ENCODE measurements at places on chromosomes 5 and 9.

DNA sequence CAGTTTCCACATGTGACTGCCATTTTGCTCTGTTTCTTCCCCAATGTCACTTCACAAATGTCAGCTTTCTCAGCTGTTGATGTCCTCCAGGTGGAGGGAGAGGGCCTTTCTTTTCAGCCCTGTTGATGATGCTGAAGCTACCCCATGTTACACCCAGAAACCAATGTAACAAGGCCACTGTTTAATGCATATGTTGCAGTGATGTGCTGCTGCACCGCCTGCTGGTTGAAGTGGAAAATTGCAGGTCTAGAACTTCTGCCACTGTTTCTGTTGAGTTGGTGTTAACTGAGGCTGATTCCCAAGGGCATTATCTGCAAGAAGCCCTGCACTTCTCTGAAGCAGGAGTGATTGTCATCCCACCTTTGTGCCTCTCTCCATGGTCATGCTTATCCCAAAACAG lies 428.4 kb downstream of the KDM4C start:
- DNase-seq, result peak; percentile 31

- no peak for DNase-seq
Observed at GRCh38 chr9:90840696-90841095, 39.1 kb downstream of the SYK start.

DNA sequence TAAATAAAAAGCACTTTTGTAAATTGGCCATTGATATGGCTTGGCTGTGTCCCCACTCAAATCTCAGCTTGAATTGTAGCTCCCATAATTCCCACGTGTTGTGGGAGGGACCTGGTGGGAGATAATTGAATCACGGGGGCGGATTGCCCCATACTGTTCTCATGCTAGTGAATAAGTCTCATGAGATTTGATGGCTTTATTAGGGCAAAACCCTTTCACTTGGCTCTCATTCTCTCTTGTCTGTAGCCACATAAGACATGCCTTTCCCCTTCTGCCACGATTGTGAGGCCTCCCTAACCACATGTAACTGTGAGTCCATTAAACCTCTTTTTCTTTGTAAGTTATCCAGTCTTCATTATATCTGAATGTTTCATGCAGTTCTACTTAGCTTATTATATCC lies 153.2 kb downstream of the TARS1 start:
- DNase-seq, result no peak

DNA sequence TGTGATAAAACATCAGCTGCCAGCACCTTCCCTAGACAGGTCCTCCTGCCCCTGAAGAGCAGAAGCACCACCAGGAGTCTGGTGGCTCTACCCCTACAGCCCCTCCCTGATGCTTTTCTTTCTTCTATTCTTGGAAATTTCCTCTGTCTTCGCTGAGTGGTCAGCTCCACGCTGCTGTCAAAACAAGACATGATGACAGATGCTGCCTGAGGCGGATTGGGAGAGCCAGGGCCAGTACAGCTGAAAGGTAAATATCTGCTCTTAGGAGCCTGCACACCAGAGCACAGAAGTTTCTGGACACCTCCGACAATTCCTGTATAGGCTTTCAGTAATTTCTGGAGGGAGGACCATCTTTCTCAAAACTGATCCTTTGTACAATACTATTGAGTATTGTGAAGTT lies 4.7 kb upstream of the OR1Q1 start:
- DNase-seq, result no peak

DNA sequence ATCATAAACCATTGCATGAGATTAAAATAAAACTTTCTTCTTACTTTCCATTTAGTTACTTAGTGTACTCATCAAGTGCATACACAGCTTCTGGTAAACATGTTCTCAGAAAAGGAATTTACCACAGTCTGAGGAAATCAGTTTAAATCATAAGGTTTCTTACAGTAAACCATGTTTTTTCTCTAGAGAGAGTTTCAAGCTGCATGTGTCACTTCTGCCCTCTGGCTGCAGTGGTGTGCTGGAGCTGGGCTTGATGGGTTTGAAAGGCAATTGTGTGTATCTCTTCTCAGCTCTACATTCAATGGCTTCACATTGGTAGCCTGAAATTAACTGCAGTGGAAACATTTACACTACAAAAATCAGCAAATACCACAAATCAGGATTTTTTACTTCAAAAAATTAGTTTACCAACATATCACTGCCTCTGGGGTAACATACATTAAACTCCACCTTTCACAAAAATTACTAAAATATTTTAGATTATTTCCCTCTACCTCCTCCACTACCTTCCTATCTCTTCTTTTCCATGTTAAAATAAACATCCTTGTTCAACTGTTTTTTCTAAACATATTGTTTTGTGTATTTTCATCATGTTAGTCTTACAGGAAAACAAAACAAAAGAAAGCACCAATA lies 414.3 kb downstream of the ANXA1 start:
- DNase-seq, result peak; percentile 71

- peak; percentile 51 for DNase-seq
Observed at GRCh38 chr9:4678679-4679267, 596 bp upstream of the CDC37L1 start.

GRCh38 chr9:69056191-69056815 lies 20.8 kb downstream of the FXN start:
- DNase-seq, result no peak

- no peak for DNase-seq
Observed at GRCh38 chr5:158154226-158155005, 295.5 kb upstream of the CLINT1 start.

- no peak for DNase-seq
Observed at GRCh38 chr5:41334758-41335157, 121.4 kb upstream of the C6 start.

DNA sequence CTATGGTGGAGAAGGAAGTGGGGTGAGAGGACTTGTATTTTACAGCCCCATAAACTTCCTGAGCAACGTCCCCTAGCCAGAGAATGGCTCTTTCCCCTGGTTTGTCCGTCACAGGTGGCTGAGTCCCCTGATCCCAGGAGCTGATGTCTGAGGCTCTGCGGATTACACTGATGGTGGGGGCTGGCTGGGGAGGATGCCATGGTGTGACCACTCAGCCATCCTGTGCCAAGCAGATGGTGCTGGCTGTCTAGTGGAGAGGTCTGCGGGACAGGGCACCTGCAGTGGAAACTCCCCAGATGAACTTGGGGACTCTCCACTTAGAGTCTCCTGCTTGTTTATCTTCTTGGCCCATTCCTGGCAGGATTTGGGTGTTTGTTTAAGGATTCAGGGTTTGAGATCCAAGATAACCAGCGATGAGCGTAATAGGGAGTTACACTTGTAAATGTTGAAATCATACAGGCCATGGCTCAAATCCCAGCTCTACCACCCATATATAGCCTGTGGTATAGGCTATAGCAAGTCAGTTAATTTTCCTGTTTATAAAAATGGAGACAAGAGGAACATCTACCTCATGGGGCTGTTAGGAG lies 4.7 kb upstream of the PTGS1 start:
- no peak for DNase-seq

DNA sequence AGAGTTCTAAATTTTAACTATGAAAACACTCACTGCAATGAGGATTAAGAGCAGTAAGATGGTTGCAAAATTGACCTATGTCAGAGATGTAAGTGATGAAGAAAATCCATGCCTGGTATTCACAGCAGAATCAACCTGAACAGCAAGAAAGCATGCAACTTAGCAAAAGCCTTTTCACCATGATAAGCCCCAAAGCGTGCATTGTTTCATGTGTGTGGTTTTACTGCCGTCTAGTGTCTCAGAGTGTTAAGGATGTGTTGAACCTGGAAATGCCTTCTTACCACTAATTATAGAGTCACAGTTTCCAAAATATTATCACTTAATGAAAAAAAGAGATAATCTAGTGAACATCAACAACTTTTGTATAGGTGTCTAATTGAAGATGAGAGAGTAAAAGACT lies 415.2 kb upstream of the TRPC7 start:
- DNase-seq, result no peak

- peak; percentile 32 for DNase-seq
Observed at GRCh38 chr5:171724468-171725204, 61.0 kb upstream of the SMIM23 start.

DNA sequence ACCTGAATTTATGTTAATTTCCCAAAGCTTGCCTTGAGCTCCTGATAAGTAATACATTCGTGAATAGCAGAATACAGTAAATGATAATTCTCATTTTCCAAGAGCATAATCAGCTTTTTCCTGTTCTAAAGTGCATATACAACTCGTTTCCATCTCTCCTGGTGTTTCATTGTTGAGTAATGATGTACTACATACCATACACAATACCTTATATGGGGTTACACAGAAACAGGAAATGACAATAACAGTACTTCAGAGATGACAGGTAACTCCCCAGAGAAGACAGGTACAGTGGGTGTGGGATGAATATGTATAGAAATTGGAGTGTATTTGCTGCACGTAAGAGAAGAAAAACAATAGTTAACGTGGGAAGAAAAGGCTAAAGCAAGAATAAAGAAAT lies 287.1 kb downstream of the TENT4A start:
- peak; percentile 29 for DNase-seq

DNA sequence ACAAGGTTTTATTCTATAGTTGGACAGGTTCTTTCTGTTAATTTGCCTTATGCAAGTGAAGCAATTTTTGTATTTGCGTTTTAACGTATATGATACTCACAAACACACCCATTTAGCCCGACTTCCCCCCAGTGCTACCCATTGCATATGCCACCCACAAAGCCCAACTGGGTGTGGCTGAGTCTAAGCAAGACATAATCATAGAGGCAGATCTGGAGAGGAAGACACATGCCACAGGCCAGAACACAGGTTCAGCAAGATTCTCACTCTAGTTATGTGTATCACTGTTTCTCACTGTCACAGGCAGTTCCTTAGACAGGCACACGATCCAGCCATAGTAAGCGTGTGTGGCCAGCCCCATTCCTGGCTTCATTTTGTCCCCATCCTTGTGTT lies 29.0 kb upstream of the PUM3 start:
- DNase-seq, result no peak

GRCh38 chr9:113614843-113615648 lies 151.5 kb downstream of the RGS3 start:
- DNase-seq, result no peak

- DNase-seq, result no peak
Observed at GRCh38 chr5:98786191-98786853, 12.9 kb downstream of the RGMB start.

DNA sequence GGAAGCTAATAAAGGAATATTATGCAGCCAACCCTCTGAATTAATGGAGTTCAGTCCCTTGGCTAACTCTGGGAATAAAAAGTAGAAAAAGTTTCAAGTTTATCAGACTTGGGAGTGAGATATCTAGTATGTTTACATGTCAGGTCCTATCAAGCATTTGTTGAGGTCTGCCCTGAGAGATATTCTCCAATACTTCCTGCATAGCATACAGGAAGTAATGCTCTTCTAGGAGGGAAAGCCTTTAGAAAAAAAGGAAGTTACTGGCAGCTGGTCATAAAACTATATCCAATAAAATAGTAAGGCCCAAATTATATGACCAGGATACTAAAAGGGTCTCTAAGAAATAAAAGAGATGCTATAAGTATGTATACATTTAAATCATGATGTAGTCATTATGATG lies 594.1 kb upstream of the FTMT start:
- DNase-seq, result peak; percentile 14

GRCh38 chr5:45648744-45649143 lies 47.4 kb downstream of the HCN1 start:
- DNase-seq, result no peak

DNA sequence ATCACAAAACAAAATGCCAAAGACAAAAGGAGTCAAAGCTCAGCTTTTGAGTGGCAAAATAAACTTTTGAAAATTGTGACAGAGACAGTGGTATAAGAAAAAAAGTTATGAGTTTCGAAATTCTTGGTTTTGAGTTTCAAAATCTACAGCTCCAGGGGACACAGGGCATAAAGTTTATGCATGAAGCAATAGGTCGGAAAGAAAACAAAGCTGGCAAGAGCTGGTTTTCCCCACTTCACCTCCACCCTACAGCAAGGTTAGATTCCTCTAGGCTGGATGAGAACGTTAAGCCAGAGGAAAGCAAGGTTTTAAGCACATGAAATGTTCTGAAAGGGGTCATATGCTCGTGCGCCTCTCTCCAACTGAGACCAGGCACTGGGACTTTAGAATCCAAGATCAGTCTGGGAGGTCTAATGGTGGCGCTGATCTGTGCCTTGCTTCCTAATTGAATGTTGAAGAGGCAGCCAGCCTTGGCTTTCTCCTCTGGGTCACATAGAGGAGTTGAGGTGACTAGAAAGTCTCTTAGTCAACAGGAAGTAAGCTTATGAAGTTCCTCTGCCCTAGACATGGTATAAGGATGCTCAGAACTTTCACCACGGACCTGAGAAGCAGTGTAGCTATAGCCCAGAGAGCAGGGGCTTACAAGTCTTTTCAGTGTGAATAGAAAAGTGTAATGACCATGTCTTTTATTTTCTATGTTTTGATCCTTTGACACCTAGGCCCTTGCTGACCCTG lies 167.7 kb upstream of the DMAC1 start:
- DNase-seq, result peak; percentile 21
